Activated naive CD8-positive, alpha-beta T cell treated with anti-CD3 and anti-CD28 coated beads, Interleukin-2, amount 50 U/mL, for 24 hours (primary cell): ENCODE measurements at places on chromosomes 16 and 17.

- H3K27ac ChIP-seq, result peak overlapping the region; percentile 49
- H3K36me3 ChIP-seq, result peaks cover 12% of the 10 kb centered on the region
- no peaks in the 10 kb centered on the region for H3K27me3 ChIP-seq
These were observed 17.5 kb downstream of the ARHGAP17 start for GRCh38 chr16:24997665-24998064.

GRCh38 chr17:17494499-17494869 is 1.7 kb downstream of the RASD1 start:
- peaks cover 19% of the 10 kb centered on the region for H3K4me1 ChIP-seq
- H3K36me3 ChIP-seq, result peaks cover 7% of the 10 kb centered on the region
- DNase-seq, result no peak
- H3K27ac ChIP-seq, result no peak overlapping the region
- H3K27me3 ChIP-seq, result peaks cover 14% of the 10 kb centered on the region

DNA sequence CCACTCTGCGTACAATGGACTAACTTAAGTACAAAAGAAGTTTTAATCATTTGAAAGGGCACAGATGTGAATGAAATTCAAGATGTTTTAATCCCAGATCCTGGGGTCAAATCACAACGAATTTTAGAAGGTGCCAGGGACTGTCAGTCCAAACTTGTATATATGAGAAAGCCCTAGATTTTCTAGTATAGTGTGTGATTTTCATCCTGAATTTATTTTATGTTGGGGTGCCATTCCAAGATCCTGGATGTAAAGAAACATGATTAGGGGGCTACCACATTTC is 64.3 kb downstream of the TUBD1 start:
- H3K4me3 ChIP-seq, result peak overlapping the region; percentile 83
- DNase-seq, result no peak
- peak overlapping the region; percentile 98 for H3K27ac ChIP-seq
- H3K36me3 ChIP-seq, result peaks cover 33% of the 10 kb centered on the region

DNA sequence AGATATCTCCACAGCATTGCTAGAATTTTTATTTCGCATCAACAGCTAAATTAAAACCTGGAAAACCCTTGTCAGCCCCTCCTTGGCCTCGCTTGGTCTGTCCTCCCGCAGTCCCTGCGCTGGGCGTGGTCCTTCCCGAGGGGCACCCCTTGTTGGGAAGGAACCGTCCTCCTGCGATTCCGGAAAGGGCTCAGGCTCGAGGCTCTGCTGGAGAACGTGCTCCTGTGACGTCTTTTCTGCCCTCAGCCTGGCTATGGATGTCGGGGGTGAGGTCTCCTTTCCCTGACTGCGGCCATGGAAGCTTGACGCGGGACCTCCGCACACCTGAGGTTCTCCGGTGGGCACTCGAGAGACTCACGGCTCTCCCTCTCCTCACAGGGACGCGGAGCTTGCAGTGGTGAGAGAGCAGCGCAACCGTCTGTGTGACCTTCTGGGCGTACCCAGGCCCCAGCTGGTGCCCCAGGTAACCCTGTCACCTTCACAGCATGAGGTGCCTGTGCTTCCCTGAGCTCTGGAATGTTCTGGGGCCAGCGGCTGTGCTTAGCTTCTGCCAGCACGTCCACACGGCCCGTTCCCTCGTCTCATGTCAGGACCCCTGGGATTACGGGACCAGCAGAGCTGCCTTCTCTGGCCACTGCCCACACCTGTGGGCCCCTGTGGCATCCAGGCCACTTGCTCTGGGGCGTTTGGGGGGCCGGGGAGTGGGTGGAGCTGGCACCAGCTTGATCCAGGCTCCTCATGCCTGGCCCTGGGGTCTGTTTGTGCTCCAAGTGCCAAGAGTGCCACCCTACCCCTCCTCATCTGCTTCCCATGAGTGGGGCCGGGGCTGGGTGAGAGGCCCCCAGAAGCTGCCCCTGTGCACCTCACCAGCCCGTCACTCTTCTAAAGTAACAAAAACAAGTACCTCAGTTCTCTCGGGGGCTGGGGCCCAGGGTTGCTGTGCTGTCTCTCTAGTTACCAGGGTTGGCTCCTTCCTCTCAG is 101.5 kb upstream of the ZNF750 start:
- no peaks in the 10 kb centered on the region for H3K4me1 ChIP-seq
- no peak overlapping the region for H3K27ac ChIP-seq
- peaks cover 60% of the 10 kb centered on the region for H3K36me3 ChIP-seq
- DNase-seq, result no peak

- H3K36me3 ChIP-seq, result peaks cover under 1% of the 10 kb centered on the region
- H3K4me1 ChIP-seq, result peaks cover 56% of the 10 kb centered on the region
- H3K4me3 ChIP-seq, result no peak overlapping the region
- DNase-seq, result no peak
- no peak overlapping the region for H3K27ac ChIP-seq
- peaks cover under 1% of the 10 kb centered on the region for H3K27me3 ChIP-seq
These were observed 2.6 kb downstream of the TK2 start for GRCh38 chr16:66547101-66547989.

DNA sequence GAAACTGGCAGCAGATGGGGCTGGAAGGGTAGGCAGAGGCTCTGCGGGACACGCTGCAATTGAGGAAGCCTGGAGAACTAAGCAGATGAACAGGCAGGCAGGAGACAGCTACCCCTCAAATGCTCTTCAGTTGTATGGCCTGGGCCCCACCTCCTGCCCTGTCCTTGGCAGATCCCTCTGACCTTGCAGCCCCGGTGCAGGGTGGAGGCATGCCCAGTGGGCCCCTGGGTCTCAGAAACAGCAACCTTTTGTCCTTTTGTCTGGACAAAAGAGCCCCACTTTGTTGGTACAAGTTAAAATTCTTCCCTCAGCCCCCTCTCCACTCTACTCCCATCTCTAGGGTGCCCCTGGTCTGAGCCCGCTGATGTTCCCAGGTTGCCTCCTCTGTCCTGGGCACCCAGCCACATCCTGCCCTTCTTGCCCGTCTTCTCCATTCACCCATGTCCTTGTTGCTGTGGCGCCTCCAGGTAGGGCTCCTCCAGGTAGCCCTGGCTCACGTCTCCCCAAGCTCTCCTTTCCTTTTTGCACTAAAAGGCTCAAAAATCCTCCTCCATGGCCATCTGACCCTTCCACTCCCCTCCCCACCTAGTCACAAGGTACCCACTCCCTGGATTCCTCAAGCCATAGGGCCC is 136.8 kb downstream of the CLEC16A start:
- H3K4me1 ChIP-seq, result peaks cover 93% of the 10 kb centered on the region
- H3K27ac ChIP-seq, result peak overlapping the region; percentile 90
- H3K36me3 ChIP-seq, result peaks cover 22% of the 10 kb centered on the region
- no peaks in the 10 kb centered on the region for H3K27me3 ChIP-seq
- no peak overlapping the region for H3K4me3 ChIP-seq

DNA sequence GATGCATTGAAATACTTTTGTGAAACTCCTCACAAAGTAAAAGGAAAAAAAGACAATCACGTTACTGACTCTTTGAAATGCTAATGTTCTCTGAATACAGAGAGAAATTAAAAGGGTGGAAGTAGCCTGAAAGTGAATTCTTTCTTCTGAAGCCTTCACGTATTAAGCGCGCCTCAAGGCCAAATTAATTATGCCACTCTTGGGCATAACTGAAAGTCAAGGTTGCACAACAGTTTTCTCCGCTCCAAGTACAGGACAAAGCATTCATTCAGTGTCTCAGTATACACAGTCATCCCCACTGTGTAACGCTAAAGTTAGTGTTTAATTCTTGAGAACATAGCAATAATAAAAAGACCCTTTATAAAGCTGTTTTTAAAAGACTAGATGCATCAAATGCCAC is 21.5 kb downstream of the PARN start:
- no peak for DNase-seq
- H3K4me1 ChIP-seq, result no peaks in the 10 kb centered on the region
- no peak overlapping the region for H3K4me3 ChIP-seq

DNA sequence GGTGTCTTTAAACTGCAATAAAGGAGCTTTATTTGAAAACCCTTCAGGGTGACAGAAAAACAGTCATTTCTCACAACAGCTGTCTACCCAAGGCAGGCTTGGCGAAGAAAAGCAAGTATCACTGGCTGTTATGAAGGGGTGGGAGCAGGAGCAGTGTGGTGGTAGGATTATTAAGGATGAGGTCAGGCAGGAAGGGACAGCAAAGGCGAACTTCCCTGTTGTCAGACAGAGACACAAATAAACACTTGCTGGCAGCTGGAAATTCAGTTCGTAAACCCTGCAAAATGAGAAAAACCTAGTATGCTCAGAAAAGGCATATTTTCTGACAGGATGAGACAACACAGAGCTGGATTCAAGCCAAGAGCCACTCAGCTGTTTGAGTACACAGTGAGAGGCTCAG is 416.3 kb upstream of the CDH5 start:
- no peak overlapping the region for H3K27ac ChIP-seq
- peaks cover 2% of the 10 kb centered on the region for H3K27me3 ChIP-seq
- no peaks in the 10 kb centered on the region for H3K36me3 ChIP-seq
- no peak overlapping the region for H3K4me3 ChIP-seq
- no peaks in the 10 kb centered on the region for H3K4me1 ChIP-seq
- no peak for DNase-seq

- H3K27me3 ChIP-seq, result peaks cover 6% of the 10 kb centered on the region
- H3K4me1 ChIP-seq, result no peaks in the 10 kb centered on the region
- no peak overlapping the region for H3K4me3 ChIP-seq
- DNase-seq, result no peak
These were observed 102.0 kb downstream of the ADAMTS18 start for GRCh38 chr16:77332792-77333191.

- DNase-seq, result peak; percentile 56
- peaks cover 12% of the 10 kb centered on the region for H3K4me1 ChIP-seq
- no peaks in the 10 kb centered on the region for H3K27me3 ChIP-seq
These were observed 14.4 kb downstream of the NDUFAF8 start for GRCh38 chr17:81253358-81254131.

GRCh38 chr17:81939881-81940385 is 2.8 kb upstream of the PYCR1 start:
- no peak overlapping the region for H3K4me3 ChIP-seq
- no peak overlapping the region for H3K27ac ChIP-seq
- peaks cover 4% of the 10 kb centered on the region for H3K27me3 ChIP-seq
- DNase-seq, result no peak
- H3K36me3 ChIP-seq, result peaks cover 5% of the 10 kb centered on the region
- H3K4me1 ChIP-seq, result peaks cover 17% of the 10 kb centered on the region
